ENCODE measurements at places on chromosomes 16 and 17.

DNA sequence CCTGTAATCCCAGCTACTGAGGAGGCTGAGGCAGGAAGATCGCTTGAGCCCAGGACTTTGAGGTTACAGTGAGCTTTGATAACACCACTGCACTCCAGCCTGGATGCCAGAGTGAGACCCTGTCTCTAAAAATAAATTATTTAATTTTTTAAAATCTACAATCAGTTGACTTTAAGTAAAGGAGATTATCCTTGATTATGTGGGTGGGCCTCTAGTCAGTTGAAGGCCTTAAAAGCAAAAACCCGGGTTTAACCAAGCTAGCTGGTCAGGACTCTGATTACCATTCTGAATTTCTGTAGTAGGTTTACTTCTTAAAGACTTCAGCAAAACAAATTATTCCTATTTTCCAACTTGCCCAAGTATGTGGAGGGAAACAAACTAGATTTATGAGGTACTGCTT, 4.4 kb downstream of the RNF157 start:
- no peak for DNase-seq

DNA sequence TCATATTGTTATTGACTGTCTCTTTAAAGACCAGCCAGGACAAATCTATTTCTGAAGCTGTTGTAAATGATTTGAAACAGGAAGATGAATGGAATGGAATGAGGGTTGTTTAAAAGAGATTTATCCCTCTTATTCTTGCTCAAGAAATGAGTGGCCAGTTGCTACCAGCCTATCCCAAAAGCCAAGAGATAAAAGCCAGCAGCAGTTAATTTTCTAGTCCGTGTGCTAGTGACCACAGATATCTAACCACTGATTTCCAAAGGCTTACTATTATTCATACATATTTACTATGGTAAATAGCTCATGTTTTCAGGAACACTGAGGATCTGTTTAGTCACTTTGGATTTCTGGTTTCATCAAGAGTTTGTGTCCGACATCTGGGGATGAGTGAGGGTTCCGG, 105.7 kb downstream of the CDH13 start:
- DNase-seq, result no peak

DNA sequence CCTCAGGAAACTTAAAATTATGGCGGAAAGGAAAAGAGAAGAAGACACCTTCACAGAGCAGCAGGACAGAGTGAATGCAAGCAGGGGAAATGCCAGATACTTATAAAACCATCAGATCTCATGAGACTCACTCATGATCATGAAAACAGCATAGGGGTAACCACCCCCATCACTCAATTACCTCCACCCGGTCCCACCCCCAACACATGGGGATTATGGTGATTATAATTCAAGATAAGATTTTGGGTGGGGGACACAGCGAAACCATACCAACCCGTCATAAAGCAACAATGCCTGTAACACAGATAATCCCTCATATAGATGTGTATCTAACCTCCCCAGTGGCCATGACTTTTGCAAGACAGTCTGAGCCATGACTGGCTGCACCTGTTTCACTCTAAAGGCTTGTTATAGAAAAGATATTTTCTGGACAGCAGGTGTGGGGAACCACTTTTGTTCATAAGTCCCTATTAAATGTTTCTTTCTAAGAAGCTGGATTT, 7.0 kb upstream of the GSDMA start:
- no peak for DNase-seq

GRCh38 chr16:64964126-64964540, 157.7 kb downstream of the CDH11 start:
- DNase-seq, result no peak

- DNase-seq, result no peak
Observed at GRCh38 chr17:42784409-42784808, 4.0 kb downstream of the WNK4 start.

DNA sequence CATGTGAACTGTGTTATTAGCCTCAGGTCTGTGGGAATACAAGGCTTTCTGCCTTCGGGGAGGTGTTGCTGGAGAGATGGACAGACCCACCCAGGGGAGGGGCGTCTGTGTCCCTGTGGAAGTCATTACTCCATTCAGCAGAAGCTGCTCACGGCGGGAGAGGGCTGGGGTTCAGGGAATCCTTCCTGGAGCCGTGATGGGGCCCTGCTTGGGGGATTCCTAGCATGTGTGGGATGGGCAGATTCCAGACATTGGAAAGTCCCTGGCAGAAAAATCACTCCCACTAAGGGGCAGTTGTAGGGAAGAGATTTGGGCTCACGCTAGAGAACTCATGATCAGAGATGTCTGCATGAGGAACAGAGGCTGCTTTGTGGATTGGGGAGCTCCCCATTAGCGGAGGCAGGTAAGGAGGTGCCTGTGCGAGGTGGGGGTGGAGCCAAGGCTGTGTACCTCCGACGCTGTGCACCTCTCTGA, 56.3 kb upstream of the IL34 start:
- DNase-seq, result no peak

DNA sequence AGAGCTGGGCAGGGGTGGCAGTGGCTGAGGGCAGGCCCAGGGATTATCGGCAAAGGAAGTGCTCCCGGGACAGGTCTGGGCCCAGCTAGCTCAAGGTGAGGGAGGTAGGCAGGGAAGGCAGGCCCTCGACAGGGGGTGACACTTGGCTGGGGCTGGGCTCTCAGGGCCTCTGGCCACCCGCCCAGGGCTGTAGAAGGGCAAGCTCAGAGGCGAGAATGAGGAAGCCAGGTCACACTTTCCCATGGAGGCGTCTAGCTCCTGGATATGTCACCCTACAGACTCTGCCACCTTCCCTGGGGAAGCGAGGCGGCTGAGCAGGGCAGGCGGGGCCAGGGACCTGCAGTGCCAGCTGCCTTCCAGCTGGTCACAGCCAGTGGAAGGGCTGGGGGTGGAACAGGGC, 19.1 kb downstream of the FAM83G start:
- DNase-seq, result no peak

GRCh38 chr17:78474614-78475146, 96.2 kb downstream of the PGS1 start:
- DNase-seq, result no peak

- no peak for DNase-seq
Observed at GRCh38 chr17:27970587-27970986, 71.9 kb upstream of the NLK start.

All from ecto neural progenitor cell (in vitro differentiated cells).